CD4-positive, alpha-beta T cell (primary cell): ENCODE measurements at places on chromosomes 12 and 14.
A peak's percentile ranks its signal among the peaks of the same experiment; 100 is the strongest.

DNA sequence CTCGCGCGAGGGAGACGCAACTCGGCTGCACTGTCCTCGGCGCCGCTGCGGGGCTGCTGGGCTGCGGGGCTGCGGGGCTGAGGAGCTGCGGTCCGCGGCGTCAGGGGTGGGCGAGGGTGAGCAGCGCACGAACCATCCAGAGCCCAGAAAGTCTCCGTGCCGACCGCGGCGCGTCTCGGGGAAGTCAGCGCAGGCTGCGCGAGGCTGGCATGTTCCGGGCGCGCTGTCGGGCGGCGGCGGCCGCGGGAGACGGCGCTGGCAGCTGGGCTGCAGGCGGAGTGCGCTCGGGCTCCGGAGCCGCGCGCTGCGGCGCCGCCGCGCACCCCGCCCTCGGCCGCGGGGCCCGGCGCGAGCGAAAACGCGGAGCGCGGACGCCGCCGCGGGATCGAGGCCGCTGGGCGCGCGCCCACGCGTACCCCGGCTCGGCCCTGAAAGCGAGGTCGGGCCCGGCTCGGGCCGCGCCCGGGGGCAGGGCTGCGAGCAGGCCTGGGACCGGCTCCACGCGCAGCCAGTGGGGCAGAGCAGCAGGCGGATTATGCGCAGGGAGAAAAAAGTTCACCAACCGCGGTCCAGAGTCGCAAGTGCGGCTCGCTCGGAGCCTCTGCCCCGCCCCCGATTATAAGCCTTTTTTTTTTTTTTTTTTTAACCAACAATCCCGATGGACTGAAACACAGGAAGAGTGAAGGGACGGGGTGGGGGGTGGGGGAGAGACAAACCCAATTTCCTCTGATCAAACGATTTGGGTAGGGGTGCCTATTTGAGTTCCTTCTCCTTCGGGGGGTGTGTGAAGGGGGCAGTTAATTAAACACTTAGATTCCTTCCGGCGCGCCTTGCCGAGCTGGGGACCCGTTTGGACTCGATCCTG is at the start of gene PRICKLE1:
PRICKLE1 (minus strand) TSS at position 282 of the 865 bp plus-strand sequence. CDS start 117,230 bp downstream, outside the sequence.
- no peak for DNase-seq

DNA sequence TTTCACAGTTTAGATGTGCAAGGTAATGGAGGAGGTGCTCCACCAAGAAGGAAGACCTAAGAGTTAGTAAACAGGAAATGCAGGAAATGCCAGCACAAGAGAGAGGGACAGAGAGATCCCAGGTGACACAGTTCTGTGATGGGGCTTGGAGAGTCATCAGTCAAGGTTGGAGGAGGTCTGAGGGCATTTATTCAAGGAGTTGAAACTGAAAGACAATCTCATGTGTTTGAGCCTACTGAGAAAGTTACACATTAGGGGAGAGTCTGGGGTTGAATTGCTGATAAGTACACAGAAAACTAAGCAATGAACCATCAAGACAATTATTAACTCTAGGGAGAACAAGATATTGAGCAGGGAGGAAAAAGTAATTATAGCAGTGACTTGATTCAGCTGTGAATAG is 138.5 kb downstream of the ANO6 start:
- DNase-seq, result no peak

DNA sequence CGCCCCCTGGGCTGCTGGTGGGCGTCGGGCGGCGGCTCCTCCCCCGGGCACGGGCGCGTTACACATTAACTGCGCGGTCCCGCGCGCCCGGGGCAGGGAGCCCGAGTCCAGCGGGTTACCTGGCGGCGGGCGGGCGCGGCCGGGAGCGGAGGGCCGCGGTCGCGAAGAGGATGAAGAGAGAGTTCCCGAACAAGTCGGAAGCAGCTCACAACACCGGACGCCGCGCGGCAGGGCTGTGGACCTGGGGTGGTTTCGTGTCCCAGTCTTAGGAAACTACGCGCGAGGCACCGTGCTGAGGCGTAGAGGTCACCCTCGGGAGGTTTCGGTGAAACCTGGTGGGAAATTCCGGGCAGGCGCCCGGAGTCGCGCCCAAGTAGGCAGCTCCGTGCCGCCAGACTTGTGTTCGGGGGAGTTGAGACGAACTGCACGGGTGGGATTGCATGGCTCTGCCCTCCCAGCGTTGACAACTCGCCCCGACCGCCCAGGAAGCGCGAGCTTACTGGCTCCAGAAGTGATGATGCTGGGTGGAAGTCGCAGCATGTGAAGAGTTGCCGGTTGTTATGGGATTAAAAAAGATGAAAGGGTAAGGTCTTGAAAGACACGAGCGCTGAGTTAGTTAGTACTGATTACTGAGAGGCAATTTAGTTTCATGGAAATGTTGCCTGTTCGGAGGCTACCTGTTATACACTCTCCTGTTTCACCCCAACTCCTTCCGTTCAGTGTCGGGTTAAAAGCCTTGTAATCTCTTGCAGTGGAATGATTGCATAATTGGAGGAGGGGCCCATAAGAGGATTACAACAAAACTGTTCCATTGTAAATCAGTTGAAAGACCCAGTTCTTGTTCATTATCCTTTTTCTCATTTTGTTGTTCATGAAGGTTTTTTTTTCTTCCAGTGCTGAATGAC is 879 bp downstream of the RAB3IP start:
- DNase-seq, result peak; percentile 40

DNA sequence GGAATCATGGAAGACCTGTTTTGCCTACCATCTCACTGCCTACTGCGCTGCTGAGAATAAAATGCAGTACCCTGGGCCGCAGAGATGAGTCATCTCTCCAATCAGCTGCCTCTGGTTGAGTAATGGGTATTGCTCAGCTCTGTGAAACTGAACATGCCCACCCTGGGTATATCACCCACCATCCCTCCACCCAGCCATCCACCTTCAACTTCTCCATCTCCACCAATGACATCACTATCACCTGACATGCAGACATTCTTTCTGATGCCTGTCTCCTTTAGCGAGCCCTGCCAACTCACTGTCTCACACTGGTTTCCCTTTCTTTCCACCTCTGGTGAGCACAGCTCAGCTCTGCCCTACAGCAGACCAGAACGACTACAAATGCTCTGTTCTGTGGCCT is 33.6 kb downstream of the E2F7 start:
- no peak for DNase-seq

- no peak for DNase-seq
Measured at GRCh38 chr12:76060111-76060510, 24.4 kb downstream of the NAP1L1 start.

- no peak for DNase-seq
Measured at GRCh38 chr14:65566820-65567522, 154.4 kb downstream of the FUT8 start.

DNA sequence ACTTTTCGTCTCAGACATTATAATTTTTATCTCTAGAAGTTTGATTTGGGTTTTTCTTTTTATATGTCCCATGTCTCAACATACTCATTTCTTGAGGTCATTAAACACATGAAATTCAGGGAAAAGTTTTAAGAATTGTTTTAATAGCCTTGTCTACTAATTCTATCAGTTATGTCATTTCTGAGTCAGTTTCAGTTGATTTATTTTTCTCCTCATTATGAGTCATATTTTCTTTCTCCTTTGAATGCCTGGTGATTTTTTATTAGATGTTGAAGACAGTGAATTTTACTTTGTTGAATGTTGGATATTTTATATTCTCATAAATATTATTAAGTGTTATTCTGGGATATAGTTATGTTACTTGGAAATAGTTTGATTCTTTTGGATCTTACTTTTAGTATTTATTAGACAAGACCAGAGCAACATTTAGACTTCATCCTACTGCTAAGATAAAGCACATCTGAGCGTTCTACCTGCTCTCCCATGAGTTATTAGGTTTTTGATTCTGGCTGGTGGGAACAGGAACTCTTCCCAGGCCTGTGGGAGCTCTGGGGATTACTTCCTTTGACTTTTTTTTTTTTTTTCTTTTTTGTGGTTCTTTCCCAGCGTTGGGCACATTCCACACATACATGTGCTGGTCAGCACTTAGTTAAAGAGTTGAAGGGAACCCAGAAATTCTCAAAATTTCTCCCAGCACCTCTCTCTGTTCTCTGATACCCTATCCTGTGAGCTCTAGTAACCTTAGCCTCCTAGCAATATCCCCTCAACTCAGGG is 1157.7 kb downstream of the BCL11B start:
- DNase-seq, result no peak

GRCh38 chr12:109289551-109289950 is 19.5 kb downstream of the FOXN4 start:
- no peak for DNase-seq

- peak; percentile 50 for DNase-seq
Measured at GRCh38 chr12:7142056-7142644, 12.0 kb downstream of the CLSTN3 start.

DNA sequence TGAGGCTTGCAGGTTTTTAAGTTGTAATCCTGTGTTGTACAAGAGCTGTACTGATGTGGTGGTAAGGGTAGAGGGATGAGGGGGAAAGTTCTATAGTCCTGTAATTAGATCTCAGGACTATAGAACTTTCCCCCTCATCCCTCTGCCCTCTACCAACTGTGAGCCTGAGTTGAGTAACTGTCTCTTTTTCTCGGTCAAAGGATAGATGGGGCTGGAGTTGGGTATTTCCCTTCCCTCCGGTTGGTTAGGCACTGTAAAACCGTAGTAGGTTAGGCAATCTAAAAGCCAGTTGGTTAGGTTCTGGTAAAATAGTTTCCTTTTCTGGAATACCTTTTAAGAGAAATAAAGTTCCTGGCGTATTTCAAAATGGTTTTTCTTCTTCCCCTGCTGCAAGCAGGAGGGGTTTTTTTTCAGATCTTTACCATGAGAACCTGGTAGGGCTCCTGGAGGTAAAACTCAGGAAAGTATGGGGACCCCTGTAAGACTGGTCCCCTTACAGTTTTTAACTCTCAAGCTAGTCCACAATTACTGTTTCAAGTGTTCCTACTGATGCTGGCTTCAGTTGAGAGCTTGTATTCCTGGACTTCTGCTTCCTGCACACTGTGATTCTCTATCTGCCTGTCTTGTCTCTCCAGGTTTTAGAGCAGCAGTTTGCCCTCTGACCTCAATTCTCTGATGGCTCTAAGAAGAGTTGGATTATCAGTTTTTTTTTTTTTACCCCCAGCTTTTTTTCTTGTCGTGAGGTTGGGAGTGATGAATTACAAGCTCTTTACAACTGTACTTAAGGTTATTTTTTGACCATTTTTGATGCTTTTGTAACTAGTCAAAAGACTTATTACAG is 58.7 kb downstream of the FUT8 start:
- DNase-seq, result no peak

DNA sequence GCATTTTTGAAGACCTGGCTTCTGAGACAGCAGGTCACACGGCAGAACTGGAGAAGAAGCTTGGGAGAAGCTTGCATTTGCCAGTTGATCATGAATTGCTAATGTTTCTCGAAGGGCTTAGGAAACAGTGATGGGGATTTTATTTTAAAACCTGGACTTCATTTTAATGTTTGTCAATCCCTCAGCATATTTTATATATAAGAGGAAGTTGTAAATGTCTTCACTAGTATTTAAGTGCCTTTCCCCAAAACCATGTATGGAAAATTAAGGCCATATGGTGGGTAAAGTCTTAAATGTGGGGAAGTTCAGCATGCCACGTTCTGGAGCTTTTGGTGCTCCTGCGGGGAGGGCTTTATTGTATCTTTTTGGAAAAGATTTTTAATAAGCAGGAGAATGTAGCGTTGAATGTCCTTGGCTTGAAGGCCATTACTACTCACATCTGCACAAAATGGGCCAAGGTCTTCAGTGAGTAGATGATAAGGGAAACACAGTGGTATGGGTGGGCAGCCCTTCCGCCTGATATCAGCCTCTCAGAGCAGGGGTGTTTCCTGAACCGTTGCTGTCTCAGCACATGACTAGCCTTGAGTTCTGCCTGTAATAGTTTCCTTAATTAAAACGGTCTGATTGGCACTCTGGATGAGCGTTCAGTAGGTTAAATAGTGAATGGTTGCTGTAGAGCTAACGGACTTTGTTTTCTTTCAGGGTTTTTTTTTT is 511.4 kb downstream of the PCNX1 start:
- DNase-seq, result no peak

GRCh38 chr12:117452112-117452511 is 90.7 kb upstream of the NOS1 start:
- no peak for DNase-seq

GRCh38 chr12:82740129-82741000 is 53.7 kb downstream of the TMTC2 start:
- DNase-seq, result no peak

- DNase-seq, result no peak
Measured at GRCh38 chr12:12432364-12432763, 75.5 kb downstream of the BORCS5 start.

DNA sequence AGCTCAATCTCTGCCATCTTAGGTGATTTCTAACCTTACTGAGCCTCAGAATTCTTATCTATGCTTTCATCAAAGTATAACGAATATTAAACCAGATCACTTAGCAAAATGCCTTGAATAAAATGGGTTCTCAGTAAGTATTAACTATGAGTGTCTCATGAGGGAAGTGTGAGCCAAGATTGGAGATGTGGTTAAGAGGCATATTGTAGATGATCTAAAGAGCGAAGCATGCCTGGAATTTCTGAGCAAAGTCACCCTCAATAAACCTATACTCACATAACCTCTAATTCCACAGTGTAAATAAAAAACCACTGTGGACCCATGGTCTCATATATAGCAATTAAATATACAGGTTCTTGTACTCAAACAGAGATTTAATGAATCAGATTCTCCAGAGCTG is 193.1 kb upstream of the FSCB start:
- no peak for DNase-seq

GRCh38 chr14:106215229-106215628 is 688.8 kb downstream of the TMEM121 start:
- no peak for DNase-seq

GRCh38 chr14:51079489-51079888 is 15.4 kb downstream of the TRIM9 start:
- no peak for DNase-seq

DNA sequence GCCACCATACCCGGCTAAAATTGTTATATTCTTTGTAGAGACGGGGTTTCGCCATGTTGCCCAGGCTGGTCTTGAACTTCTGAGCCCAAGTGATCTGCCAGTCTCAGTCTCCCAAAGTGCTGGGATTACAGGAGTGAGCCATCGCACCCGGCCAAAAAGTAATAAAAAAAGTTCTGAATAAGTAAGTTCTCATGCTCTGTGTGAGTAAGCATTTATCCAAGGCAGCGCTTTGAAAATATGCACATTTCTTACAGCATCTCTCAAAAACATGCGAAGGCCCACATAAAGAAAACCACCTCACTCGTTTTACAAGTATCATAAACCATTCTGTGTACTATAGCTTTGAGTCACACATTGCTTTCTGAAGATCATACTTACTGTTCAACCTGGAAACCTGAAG is 8.6 kb downstream of the GIT2 start:
- DNase-seq, result no peak

DNA sequence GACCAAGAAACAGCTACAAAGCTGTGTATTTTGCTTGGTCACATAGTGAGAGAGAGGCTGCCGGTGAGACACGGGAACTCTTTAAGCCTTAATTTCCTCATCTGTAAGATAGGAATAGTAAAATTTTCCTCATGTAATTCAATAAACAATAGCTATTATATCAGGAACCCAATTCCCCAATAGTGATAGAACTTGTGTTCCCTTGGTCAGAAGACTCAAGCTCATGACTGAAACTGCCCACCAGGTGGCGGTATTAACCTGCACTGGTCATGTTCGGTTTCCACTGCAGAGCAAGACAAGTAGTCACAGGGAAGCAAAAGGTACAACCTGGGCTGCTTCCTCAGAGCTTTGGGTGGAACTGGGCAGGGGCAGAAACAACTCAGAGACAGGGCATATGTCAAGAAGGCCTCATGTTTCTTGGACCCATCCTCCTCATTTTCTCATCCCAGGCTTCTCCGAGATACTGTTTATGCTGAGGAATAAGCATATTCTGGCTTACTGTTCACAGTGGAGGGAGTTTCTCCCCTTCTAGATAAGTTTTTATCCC is 4.2 kb upstream of the AJUBA start:
- peak; percentile 88 for DNase-seq
